ENCODE measurements at places on chromosomes 1 and 21. TPM values are rescaled to one million over a fixed set of nuclear protein-coding genes. Genes with fewer than 3 reads are reported as not detected.

The SLFNL1 gene
- 0.50 TPM for total RNA-seq

DNA sequence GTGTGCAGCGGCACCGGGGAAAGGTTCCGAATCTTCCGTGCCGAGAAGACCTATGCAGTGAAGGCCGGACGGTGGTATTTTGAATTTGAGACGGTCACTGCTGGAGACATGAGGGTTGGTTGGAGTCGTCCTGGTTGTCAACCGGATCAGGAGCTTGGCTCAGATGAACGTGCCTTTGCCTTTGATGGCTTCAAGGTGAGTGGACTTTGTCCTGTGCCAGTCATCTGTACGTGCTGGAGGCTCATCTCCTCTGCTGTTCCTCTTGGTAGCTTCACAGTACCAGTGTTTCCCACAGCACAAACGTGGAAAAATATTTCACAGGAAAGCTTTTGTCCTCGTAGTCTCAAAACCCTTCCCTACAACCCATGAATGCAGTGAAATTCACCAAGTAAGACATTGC is 324.1 kb downstream of the ZP4 start:
- no peak for DNase-seq

DNA sequence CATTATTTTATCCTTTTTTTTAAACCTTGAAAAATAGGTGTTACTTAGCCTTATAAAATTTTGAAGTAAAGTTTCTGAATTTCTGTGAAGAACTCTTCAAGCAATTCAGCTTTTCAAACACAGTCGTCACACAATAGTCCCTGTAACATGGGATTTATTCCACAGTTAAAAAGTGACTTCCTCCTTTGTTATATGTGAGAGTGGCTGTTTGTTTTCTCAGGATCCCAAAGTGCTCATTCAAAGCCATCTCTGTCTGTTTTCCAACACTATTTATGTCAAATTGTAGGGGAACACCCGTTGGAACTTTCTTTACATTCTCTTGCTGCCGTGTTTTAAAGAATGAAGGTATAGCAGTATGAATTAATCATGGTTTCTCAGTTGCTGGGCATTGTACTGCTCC is 80.8 kb upstream of the GPR52 start:
- DNase-seq: no peak

DNA sequence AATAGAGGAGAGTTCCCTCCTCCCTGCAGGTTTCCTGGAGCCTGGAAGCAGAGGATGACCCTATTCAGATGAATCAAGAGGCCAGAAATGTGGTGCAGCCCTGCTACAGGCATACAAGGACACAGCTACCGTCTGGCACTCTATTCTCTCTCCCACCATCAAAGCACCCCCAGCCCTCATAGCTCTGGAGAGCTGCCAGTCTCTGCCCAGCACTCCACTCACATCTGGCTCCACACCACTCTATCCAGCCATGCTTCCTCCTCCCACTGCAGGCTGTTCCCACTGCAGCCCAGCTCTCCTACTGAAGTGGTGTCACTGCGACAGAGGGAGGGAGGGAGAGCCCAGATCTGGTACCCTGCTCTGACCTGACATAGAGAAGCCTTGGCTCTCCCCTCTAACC is 18.4 kb downstream of the SYT2 start:
- DNase-seq: no peak

DNA sequence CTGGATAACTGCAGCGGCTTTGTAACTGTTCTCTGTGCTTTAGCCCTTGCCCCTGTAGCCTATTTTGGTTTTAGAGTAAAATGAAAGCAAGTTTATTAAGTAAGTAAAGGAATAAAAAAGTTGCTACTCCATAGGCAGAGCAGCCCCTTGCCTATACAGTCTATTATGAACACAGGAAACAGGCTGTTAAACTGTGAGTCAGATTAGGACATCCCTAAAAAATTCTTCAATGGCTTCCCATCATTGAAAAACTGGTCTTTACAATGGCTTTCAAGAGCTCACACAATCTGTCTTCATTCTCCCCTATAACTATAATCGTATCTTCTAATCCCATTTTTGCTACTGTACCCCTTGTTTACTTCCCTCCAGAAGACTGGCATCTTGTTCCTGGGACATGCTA is 43.0 kb downstream of the ATG4C start:
- no peak for DNase-seq

Data from kidney (tissue), 22 donors.